Lung (tissue), 17 donors: ENCODE measurements at places on chromosomes 16 and 17.

- no peak for DNase-seq
These were observed 18.0 kb downstream of the HDAC5 start for GRCh38 chr17:44105483-44105882.

- no peak for DNase-seq
These were observed 108.8 kb downstream of the ELAC2 start for GRCh38 chr17:12909046-12909445.

DNA sequence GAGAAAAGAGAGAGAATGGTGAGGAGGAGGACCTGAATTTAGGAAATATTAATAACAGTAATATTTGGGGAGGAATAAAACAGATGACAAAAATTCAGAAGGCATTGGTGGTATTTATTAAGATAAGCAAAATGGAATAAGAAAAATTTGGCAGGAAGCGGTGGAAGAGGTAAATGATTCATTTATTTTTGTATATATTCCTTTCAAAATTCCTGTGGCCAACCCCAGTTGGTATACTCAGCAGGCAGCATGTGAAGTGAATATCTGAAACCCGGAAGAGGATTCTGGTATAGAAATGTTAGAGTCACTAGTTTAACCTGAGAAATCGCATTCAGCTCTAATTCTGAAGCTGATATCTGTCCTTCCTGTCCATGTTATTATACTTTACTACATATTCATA lies 792.0 kb downstream of the KCNJ2 start:
- no peak for DNase-seq

- no peak for DNase-seq
These were observed 26.7 kb downstream of the CDK12 start for GRCh38 chr17:39487946-39488345.

DNA sequence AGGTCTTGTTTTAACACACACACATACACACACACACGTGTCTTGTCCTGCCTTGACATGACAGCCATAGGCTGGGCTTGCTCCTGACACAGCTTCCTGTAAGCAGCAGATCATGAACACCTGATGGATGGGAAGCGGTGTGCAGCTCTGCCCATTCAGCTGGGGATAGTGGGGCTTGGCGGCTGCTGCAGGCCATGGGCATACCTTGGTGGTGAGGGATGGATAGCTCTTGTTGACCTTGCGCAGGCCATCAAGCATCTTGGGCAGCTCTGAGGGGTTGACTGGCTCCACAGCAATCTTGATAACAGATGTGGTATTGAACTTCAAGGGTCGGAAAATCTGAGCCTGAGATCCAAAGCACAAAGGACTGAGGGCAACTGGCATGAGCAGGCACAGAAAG lies 12.0 kb downstream of the HIGD1B start:
- DNase-seq, result no peak

- DNase-seq, result no peak
These were observed 83.5 kb downstream of the ZNF778 start for GRCh38 chr16:89300976-89301360.

GRCh38 chr17:62444063-62444462 lies 20.4 kb downstream of the METTL2A start:
- DNase-seq, result no peak

DNA sequence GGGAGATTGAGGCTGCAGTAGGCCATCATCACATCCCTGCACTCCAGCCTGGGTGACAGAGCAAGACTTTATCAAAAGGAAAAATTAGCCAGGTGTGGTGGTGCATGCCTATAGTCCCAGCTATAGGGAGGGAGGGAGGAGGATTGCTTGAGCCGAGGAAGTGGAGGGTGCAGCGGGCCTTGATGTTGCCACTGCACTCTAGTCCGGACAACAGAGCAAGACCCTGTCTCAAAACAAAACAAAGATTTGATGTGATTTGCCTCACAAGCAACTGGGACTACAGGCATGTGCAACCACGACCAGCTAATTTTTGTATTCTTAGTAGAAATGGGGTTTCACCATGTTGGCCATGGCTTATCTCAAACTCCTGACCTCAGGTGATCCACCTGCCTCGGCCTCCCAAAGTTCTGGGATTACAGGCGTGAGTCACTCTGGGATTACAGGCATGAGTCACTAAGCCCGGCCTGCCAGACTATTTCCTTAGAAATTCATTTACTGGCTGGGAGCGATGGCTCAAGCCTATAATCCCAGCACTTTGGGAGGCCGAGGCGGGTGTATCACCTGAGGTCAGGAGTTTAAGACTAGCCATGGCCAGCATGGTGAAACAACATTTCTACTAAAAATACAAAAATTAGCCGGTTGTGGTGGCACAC lies 11.5 kb downstream of the UBE2G1 start:
- no peak for DNase-seq
